Substantia nigra (tissue), 51 donors: ENCODE measurements at places on chromosomes 4 and X.

- no peak for DNase-seq
These were observed 50.8 kb downstream of the PRPS1 start for GRCh38 chrX:107678957-107679740.

GRCh38 chr4:181670506-181670905 is 572.7 kb upstream of the TENM3 start:
- no peak for DNase-seq

DNA sequence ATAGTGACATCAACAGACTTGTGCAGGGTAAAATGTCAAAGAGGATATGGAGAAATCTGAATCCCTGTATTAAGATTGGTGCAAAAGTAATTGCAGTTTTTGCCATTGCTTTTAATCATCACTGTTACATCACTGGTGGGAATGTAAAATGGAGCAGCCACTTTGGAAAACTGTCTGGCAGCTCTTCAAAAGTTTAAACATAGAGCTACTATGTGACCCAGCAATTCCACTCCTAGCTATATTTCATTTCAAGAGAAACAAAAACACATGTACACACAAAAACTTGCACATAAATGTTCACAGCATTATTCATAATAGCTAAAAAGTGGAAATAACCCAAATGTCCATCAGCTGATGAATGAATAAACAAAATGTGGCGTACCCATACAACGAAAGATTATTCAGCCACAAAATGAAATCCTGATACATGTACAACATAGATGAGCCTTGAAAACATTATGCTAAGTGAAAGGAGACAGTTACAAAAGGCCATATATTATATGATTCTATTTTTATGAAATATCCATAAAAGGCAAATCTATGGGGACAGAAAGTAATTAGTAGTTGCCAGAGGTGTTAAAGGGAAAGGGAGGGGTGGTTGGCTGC is 106.4 kb downstream of the AMELX start:
- no peak for DNase-seq

GRCh38 chr4:149534779-149535178 is 280.9 kb downstream of the IQCM start:
- DNase-seq: no peak

DNA sequence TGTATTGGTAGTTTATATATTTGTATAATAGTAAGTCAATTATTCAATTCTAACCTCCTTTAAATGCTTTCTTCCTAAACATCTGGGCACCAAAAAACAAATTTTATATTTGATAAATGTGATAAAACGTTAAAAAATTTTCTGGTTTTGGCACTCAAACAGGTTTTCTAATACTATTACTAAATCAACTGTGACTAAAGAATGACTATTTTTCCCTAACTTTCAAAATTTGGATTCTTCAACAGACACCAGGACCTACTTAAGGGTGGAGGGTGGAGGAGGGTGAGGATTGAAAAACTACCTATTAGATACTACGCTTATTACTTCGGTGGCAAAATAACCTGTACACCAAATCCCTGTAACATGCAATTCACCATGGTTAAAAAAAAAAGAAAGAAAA is 555.5 kb downstream of the IL15 start:
- no peak for DNase-seq

- DNase-seq: no peak
These were observed 625.3 kb upstream of the PCDH7 start for GRCh38 chr4:30094887-30095286.
